ENCODE measurements at places on chromosomes 4 and X. TPM values are rescaled to one million over a fixed set of nuclear protein-coding genes. Genes with fewer than 3 reads are reported as not detected.

GRCh38 chr4:155403886-155404285 is 27.1 kb upstream of the MAP9 start:
- peak; percentile 53 for DNase-seq

Gene INTS12
- polyA plus RNA-seq, result 31.3 TPM

DNA sequence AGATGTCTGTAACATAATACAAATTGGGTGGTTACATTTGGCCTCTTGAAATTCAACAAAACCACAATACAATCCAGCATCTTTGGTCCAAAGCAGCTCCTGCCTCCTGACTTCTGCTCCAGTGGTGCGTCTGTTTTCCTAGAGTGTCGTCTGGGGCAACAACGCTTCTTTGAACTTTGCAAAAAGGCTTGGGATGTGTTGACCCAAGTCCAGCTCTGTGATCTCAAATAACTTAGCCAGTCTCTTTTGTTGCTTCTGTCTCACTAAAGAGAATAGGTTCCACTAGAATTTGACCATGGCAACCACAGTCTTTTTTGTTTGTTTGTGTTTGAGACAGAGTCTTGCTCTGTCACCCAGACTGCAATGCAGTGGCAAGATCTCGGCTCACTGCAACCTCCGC is 324.0 kb downstream of the DHRSX start:
- DNase-seq, result no peak

- DNase-seq, result no peak
These were observed 7.6 kb upstream of the XPNPEP2 start for GRCh38 chrX:129731228-129731627.

DNA sequence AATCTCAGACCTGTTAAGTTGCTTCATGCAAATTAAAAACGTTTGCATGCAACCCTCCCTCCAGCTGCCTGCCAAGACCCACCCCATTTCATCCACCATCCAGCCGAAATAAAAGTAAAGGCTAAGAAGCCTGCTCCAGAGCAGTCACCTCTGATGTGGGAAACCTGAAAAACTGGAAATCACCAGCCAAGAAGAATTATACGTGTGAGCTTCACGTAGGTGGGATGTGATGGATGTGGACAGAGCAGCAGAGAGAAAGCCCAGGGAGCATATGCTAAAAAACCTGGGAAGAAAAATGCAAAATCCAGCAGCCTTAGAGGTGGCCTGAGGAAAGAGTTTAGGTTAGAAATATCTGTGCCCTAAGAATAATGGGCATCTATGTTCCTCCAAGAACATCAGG is 160.6 kb upstream of the STS start:
- DNase-seq, result no peak

GRCh38 chr4:37793562-37793961 is 32.9 kb upstream of the PGM2 start:
- no peak for DNase-seq

- DNase-seq, result no peak
These were observed 25.8 kb downstream of the CRMP1 start for GRCh38 chr4:5866841-5867813.

DNA sequence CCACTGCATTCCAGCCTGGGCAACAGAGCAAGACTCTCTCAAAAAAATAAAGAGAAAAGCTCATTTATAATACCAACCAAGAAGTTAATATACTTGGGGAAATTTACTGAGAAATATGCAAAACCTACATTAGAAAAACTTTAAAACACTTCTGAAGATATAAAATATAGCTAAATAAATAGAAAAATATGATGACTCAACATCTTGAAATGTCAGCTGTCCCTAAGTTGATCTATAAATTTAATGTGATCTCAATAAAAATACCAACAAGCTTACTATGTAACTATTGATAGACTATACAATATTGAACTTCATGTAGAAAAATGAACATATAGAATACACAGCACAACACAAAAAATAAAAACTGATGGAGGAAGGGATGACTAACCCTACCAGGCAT is 87.5 kb upstream of the INTU start:
- DNase-seq, result no peak

DNA sequence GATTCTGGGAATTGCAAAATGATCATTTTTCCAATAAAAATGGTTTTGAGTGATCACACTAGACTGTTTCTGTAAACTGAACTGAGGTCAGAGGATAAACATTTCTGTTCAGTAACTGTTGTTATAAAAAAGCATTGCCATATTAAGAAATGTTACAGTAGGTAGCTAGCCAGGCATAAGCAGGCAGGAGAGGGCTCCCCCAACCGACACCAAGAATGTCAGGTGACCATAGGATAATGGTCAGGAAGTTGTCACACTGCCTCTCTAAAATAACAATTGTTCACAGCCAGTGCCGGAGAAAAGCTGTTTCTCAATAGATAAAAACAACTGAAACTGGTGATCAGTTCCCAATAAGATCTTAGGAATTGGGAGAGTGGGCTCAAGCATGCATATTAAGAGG is 306.2 kb upstream of the SLIT2 start:
- DNase-seq, result no peak

- DNase-seq, result no peak
These were observed 62.5 kb downstream of the DCAF8L1 start for GRCh38 chrX:27918799-27919198.

DNA sequence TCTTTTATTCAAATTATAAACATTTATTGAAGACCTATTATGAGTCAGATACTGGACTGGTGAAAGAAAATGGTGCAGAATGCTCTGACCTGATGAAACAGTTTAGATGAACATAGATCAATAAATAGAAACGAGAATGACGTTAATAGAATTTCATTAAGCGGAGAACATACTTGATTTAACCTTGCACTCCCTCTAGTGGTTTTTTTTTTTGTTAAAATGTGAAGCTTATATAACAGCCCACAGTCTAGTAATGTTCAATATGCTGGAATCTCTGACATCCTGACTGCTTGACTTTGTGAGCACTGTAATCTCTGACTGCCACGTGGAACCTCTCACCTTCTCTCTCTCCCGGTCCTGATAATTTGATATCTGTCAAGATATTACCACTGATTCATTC is 32.3 kb downstream of the HDAC8 start:
- DNase-seq, result peak; percentile 42

Gene PALLD
- polyA plus RNA-seq, result 33.0 TPM

GRCh38 chr4:139557556-139558110 is 1.6 kb upstream of the SETD7 start:
- DNase-seq, result no peak

DNA sequence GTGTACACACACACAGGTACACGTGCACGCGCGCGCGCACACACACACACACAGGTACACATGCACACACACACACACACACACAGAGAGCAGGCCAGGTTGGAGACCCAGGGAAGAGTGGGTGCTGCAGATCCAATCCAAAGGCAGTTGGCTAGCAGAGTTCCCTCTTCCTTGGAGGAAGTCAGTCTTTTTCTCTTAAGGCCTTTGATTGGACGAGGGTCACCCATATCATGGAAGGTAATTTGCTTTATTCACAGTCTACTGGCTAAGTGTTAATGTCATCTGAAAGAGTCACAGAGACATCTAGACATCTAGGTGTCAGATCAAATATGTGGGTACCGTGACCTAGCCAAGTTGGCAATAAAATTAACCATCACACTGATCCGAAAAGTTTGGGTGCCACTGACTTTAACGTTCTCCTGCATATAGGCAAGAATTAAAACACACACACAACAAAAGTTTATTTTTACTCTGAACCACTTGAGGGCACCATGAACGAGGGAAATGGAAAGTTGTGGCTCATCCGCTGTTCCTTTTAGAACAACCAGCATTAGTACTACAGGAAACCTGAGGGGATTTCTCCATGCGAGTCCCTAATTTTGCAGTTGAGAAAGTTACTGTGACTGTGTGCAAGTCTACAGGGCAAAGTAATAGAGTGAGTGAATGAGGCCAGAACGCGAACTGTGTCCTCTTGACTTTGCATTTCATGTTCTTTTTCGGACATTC is 66.0 kb upstream of the STOX2 start:
- DNase-seq, result peak; percentile 56

DNA sequence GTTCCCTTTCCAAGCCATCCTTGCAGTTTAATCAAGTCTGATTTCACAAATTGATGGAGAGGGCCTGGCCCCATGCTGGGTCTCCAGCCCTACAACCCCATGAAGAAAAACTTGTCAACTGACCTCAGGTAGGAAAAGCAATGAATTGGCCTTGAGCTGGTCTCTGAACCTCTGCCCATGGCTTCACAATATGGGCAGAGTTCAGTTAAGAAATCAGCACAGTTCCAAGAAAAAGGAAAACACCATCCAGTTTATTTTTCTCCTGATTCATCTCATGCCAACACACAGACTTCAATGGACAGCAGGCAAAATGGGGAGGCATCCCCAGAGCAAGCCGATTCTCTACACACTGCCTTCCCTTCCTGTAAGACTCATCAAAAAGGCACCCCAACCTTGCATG is 3.3 kb downstream of the RIPPLY1 start:
- no peak for DNase-seq

- no peak for DNase-seq
These were observed 1.3 kb upstream of the CTSO start for GRCh38 chr4:155954939-155955338.

DNA sequence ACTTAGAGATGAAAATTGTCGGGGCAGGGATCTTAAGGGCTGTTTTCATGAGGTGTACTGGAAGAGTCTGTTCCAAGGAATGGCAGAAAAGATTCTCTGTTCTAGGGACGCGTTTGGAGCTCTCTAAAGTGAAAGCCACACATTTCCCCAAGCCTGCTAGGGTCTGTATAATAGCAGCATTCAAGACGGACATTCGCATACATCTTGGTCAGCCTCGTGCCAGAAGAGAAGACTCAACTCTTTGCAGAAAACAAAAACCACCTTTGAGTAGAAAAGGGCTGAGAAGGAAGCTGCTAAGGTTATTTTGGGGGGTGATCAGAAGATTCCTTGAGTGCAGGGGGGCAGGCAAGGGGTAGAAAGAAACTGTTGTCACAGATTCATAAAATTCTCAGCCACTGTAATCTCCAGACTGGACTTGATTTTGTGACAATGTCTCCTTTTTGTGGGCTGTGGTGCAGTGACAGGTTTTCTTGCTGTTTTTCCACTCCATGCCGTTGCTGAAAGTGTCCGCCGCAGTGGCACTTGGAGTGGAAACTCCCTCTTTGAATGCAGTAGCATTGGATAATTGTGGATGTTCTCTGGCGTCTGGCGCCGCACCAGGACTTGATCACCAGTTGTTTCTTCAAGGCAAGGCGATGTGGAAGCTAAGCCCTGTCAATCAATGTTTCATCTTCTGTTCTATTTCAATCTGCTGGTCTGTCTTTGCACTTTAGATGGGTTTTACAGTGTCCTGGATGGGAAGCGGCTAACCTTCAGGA is 2.9 kb downstream of the GYG2 start:
- no peak for DNase-seq

Gene SPATA4
- 0.34 TPM for polyA plus RNA-seq

DNA sequence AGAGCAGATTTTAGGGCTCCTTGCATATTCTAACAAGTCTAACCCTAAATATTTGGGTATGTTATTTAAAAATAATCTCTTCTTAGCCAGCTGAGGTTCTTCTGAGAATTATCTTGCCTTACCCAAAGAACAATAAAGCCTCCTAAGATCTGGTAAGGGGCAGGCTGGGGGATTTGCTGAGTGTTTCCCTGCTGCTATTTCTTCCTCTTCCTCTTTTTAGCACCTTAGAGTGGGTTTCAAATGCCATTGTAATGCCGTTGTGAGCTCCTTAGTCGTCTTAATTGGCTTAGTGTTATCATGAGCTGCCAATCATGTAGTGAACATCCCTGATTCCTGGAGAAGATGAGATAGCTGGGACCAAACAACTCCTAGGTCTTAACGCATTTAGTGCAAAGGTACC is 15.4 kb downstream of the STOX2 start:
- no peak for DNase-seq

Gene GLOD5
- polyA plus RNA-seq, result not detected

GRCh38 chr4:160510928-160511327 is 1408.0 kb downstream of the RAPGEF2 start:
- DNase-seq, result no peak

GRCh38 chrX:104195489-104196084 is 29.3 kb downstream of the FAM199X start:
- peak; percentile 33 for DNase-seq

DNA sequence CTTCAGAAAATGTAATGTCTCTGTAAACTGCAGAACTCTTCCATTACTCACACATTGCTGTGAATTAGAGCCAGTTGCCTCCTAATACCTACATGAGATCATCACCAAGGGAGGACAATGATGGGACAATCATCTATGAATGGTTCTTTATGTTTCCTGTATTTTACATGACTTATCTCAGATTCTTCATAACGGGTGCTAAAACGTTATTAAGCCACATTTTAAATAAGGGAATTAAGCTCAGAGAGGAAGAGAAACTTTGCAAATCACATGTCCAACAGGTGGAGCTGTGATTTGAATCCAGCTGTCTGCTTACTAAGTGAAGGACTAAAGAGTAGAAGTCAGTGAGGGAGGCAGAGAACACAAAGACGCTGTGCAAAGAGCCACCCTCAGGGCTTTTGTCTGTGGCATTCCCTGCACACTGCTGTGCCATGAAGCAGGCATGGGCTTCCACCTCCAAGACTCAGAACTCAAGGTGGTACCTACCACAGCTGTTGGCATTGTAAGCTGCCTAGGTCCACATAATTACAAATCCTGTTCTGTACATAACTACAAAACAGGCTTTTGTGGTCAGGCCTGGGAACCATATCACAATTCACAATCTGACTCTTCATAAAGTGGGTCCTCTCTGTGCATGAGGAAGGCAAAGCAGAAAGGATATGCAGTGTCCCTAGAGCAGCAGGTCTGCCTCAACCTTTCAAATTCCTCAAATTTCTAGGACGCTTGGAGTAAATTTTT is 12.8 kb downstream of the TBC1D9 start:
- DNase-seq, result peak; percentile 12

GRCh38 chr4:962231-963208 is 10.8 kb downstream of the DGKQ start:
- DNase-seq, result no peak

- DNase-seq, result no peak
These were observed 579.1 kb downstream of the SPOCK3 start for GRCh38 chr4:166655231-166655630.

Gene MGARP
- polyA plus RNA-seq, result 22.9 TPM

Gene MAGEA11
- 0.06 TPM for polyA plus RNA-seq

DNA sequence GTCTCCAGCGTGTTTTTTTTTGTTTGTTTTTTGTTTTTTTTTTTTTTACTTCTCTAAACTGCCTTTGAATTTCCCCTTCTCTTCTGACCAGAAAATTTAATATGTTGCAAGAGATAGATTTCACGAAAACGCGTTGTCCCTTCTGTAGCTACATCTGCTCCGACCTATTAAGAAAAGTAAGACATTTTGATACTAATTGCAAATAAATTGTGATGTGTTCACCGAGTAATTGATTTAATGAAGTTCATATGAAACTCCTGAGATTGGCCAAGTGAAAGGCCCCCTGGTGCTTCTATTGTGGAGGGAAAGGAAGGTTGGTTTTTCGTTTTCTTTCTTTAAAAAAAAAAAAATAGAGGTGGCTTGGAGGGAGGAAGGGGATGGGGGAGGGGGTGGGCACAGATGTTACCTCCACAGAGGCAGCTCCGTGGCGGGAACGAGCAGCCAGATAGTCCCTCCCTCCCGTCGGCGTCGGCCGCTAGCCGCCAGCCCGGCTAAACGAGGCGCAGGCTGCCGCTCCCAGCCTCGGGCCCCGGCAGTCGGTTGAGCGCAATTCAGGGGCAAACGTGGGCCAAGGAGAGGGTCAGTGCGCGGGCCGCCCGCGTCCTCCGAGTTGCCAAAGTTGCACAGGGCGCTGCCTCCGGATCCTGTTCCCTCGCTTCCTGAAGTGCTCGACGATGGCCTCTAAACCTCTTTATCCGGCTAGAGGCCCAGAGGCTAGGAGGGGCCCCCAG is 139.1 kb upstream of the ZIC3 start:
- no peak for DNase-seq

GRCh38 chr4:68817386-68817785 is 1.6 kb downstream of the UGT2B10 start:
- no peak for DNase-seq

GRCh38 chrX:75228854-75229253 is 45.0 kb upstream of the UPRT start:
- DNase-seq, result no peak
